GM12878 (cell line): ENCODE measurements at places on chromosomes 11 and 22. TPM values are rescaled to one million over a fixed set of nuclear protein-coding genes. Genes with fewer than 3 reads are reported as not detected.

GRCh38 chr22:43164636-43165035 is 13.3 kb downstream of the TSPO start:
- H3K4me3 ChIP-seq = no peak overlapping the region
- no peak overlapping the region for H3K27ac ChIP-seq
- H3K4me1 ChIP-seq = no peaks in the 10 kb centered on the region; the same call in 1 of the 2 replicates

DNA sequence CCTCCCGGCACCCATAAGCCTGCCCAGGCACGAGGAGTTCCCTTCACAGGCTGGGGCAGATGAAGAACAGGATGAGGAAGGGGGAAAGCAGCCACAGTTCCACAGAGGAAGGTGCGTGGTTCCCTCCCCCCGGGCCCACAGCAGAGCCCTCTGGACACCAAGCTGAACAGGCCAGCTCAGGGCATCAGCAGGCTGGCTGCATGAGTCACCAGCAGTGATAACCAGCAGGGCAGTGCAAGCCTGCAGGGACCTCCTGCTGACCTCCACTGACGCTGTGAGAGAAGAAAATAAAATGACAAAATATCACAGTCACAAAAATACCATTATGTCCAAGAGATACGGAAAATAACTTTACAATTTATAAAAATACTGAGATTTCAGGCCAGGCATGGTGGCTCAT is 11.5 kb downstream of the RTL6 start:
- no peaks in the 10 kb centered on the region for H3K27me3 ChIP-seq
- no peak for DNase-seq
- no peaks in the 10 kb centered on the region for H3K4me1 ChIP-seq
- no peak overlapping the region for H3K27ac ChIP-seq
- H3K36me3 ChIP-seq = no peaks in the 10 kb centered on the region
- no peak overlapping the region for H3K4me3 ChIP-seq

- no peak for DNase-seq
- no peak overlapping the region for H3K27ac ChIP-seq
- no peaks in the 10 kb centered on the region for H3K36me3 ChIP-seq
- H3K4me1 ChIP-seq = 0 out of 2 replicates have a peak, but pooled peaks cover 3% of the 10 kb centered on the region
These were observed 2.4 kb downstream of the CASP1 start for GRCh38 chr11:105032495-105032894.

- H3K4me1 ChIP-seq = peaks cover 11% of the 10 kb centered on the region
These were observed 19.3 kb downstream of the RRP7A start for GRCh38 chr22:42500161-42500835.

GRCh38 chr11:7687386-7687785 is 14.1 kb upstream of the CYB5R2 start:
- H3K4me3 ChIP-seq = no peak overlapping the region
- no peaks in the 10 kb centered on the region for H3K36me3 ChIP-seq
- DNase-seq = no peak
- no peaks in the 10 kb centered on the region for H3K4me1 ChIP-seq
- no peak overlapping the region for H3K27ac ChIP-seq

DNA sequence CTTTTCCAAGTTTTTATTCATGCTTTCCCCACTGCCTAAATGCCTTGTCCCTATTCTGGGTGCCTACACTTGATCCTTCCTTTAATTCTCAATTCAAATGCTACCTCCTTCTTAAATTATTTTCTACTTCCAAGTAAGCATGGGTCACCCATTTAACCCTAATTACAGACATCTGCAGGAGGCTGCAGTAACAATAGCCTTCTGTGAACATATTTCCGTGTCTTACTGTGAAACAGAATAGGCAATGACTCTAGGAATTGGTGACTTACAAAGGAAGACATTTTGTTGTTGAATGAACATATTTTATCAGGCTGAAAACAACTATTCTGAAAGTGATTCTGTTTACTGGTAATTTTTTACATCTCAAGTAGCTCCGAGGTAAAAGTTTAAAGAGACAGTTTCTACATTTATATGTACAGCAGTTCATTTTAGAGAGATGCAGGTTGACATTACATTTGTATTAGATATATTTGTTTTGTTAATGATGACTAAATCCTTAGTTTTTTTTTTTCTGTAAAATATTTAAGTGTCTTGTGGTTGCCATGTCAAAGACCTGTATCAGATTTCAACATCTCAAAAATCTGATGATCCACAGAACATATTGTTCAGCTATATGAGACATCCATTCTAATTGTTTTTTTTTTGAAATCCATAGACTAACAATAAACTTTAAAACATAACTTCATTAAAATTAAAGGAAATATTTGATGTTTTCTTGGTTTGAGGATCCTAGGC is 316.8 kb downstream of the CASP12 start:
- no peaks in the 10 kb centered on the region for H3K36me3 ChIP-seq
- no peak overlapping the region for H3K4me3 ChIP-seq
- no peaks in the 10 kb centered on the region for H3K27me3 ChIP-seq
- no peak for DNase-seq

DNA sequence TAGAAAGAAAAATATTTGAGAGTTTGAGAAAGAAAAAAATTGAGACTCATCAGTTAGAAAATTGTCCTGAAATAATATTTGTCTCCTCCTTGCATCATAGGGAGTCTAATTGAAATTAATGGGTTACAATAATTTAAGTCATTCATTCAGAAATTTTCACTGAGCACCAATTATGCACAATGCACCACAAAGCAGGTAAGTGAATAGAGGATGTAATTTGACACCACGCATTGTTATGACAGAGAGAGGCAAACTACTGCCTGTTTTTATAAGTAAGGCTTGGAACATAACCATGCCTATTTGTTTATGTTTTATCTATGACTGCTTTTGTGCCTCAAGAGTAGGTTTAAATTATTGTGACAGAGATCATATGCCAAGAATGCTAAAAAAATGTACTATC is 537.9 kb upstream of the FAT3 start:
- H3K36me3 ChIP-seq = no peaks in the 10 kb centered on the region
- no peak overlapping the region for H3K27ac ChIP-seq
- no peaks in the 10 kb centered on the region for H3K4me1 ChIP-seq
- no peak for DNase-seq
- H3K4me3 ChIP-seq = no peak overlapping the region

DNA sequence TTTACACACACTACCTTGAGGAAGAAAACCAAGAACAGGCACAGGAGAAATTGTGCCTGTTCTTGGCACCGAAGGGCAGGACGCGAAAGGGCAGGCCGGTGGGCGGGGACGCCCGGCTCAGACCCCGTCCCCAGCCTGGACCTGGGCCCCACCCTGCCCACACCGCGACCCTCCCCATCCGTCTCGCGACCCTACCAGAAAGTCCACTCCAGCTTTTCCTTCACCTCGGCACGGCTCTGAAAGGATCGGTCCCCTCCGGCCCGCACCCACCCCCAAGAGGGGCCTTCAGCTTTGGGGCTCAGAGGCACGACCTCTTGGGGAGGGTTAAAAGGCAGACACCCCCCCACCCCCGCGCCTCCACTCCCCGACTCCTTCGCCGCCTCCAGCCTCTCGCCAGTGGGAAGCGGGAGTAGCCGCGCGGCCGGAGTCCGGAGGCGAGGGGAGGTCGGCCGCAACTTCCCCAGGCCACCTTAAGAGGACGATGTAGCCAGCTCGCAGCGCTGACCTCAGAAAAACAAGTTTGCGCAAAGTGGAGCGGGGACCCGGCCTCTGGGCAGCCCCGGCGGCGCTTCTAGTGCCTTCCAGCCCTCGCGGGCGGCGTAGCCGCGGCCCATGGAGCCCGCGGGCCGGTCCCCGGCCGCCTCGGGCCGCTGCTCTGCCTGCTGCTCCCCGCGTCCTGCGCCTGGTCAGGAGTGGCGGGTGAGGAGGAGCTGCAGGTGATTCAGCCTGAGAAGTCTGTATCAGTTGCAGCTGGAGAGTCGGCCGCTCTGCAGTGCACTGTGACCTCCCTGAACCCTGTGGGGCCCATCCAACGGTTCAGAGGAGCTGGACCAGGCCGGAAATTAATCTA is 4.4 kb downstream of the SEC14L6 start:
- peaks cover 7% of the 10 kb centered on the region for H3K27me3 ChIP-seq
- no peaks in the 10 kb centered on the region for H3K4me1 ChIP-seq
- no peak overlapping the region for H3K27ac ChIP-seq
- H3K4me3 ChIP-seq = no peak overlapping the region
- no peak for DNase-seq
- no peaks in the 10 kb centered on the region for H3K36me3 ChIP-seq

GRCh38 chr11:75721852-75722668 is 4.4 kb downstream of the MOGAT2 start:
- no peak overlapping the region for H3K4me3 ChIP-seq
- no peak for DNase-seq
- peaks cover 11% of the 10 kb centered on the region for H3K4me1 ChIP-seq
- no peak overlapping the region for H3K27ac ChIP-seq
- H3K36me3 ChIP-seq = no peaks in the 10 kb centered on the region

Gene ARHGAP32
- 0.46 and 1.2 TPM in 2 replicates for total RNA-seq

DNA sequence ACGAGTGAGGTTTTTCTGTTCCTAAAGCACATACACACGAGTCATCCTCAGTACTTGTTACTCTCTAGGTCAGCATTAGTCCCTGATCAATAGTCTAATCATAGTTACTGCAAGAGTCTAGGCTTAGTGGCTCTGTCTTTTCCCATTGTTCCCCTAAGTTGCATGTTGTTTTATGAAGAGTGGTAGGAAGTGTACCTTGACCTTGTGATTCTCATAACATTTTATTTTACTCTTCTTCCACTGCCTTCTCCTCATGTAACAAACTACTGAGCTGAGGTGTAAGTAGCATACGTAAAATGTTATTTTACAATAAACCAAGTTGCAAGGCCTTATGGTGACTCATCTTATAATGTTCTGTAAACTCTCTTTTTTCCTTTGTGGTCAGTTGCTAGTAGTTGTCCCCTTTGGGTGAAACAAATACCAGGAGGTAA is 15.0 kb downstream of the METTL15 start:
- H3K4me1 ChIP-seq = no peaks in the 10 kb centered on the region
- DNase-seq = no peak
- H3K36me3 ChIP-seq = no peaks in the 10 kb centered on the region; the same call in 1 of the 2 replicates
- no peaks in the 10 kb centered on the region for H3K27me3 ChIP-seq
- H3K4me3 ChIP-seq = no peak overlapping the region
